ENCODE measurements at places on chromosomes 16 and 17.

DNA sequence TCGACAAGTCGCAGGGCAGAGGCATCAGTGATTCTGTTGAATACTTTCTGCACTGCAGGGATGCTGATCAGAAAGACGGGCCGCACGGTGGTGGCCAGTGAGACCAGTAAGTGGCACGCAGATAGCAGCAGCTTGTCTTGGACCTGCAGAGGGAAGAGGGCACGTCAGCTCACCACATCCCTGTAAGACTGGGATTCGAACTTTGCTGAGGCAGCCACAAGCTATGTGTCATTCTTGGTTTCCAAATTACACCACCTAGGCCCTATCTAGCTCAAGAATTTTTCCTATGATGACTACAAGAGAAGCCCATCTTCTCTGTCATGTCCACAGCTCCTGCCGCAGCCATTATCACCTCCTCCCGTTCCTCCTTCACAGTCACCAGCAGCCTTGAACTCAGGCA is 49.4 kb upstream of the GSG1L start:
- no peak for DNase-seq

- DNase-seq, result no peak
These were observed 27.5 kb upstream of the CDH15 start for GRCh38 chr16:89143911-89144675.

DNA sequence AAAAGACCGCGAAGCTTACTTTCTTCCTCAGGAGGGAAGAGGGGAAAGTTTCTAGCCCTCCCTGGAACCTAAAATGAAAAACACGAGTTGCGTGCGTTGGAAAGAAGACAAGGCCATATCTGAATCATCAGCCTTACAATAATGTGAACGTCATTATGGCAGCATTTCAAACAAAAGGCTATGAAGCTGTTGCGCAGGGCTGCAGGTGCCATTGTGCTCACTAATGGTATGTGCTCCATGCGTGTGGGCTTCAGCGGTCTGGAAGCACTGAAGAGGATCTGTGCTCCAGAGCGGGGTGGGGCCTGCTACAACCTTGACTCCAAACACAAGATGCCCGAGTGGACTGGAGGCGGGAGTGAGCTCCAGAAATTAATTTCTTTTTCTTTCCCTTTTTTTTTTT is 12.1 kb upstream of the CYB5B start:
- no peak for DNase-seq

- DNase-seq, result no peak
These were observed 806 bp downstream of the IFT140 start for GRCh38 chr16:1610899-1611632.

DNA sequence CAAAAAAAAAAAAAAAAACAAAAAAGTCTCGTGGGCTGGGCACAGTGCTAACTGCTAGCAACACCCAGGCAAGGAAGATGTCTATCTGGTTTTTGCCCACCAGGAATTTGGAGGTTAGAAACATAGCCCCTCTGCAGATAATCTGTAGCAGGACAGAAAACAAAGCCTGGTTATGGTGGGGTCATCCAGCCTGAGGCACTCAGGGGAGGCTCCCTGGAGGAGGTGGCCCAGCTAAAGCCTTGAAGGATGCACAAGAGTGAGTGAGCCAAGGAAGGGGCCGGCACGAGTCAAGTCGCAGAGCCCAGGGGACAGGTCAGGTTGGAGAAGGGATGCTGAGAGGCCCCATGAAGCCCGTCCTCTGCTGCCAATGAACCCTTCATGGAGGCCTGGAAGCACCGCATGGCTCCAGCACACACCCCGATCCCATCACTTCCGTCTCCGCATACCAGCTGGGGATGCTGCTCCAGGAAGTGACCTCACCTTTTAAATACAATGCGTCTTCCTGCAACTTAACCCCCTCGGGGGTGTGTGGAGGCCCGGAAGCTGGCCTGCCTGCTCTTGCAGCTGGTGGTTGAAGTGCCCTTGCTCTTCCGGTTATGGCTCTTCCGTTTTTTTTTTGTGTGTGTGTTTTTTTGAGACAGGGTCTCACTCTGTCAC is 86.5 kb downstream of the ENGASE start:
- no peak for DNase-seq

- DNase-seq, result peak; percentile 73
These were observed 41.2 kb upstream of the HAPSTR1 start for GRCh38 chr16:9050102-9050830.

GRCh38 chr17:67779098-67779672 is 46.1 kb upstream of the BPTF start:
- DNase-seq, result peak; percentile 94
